ENCODE measurements at places on chromosomes 5 and 9.
A peak's percentile ranks its signal among the peaks of the same experiment; 100 is the strongest.

DNA sequence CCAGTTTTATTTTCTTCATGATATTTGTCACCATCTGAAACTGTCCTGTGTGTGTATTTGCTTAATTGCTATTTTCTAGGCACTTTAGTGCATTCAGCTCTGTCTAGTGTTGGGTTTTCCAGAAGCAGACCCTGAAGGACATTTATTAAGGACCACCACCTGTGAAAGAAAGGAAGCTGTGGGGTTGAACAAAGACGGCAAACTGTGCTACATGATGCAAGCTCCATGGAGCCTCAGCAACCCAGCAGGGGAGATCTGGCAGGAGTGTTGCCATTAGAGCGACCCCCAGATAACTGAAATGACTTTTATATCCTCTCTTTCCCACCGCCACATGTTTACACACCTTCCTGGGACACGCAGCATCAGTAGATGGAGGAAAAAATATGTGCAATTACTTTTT, 125.5 kb downstream of the GABRB2 start:
- no peak for DNase-seq

- peak; percentile 85 for DNase-seq
Observed at GRCh38 chr5:92962752-92963151, 618.3 kb downstream of the NR2F1-AS1 start.

DNA sequence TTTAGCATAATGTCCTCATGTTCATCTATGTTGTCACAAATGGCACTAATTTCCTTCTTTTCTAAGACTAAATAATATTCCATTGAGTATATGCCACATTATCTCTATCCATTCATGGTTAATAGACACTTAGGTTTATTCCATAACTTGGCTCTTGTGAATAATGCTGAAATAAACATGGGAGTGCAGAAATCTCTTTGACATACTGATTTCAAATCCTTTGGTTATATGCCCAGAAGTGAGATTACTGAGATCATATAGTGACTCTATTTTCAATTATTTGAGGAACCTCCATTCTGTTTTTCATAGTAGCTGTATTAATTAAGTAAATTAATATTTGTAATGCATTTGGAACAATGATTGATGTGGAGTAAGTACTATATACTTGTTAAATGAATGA, 13.0 kb downstream of the SMIM3 start:
- DNase-seq, result no peak

GRCh38 chr5:66529704-66530103, 66.5 kb upstream of the MAST4 start:
- peak; percentile 35 for DNase-seq

DNA sequence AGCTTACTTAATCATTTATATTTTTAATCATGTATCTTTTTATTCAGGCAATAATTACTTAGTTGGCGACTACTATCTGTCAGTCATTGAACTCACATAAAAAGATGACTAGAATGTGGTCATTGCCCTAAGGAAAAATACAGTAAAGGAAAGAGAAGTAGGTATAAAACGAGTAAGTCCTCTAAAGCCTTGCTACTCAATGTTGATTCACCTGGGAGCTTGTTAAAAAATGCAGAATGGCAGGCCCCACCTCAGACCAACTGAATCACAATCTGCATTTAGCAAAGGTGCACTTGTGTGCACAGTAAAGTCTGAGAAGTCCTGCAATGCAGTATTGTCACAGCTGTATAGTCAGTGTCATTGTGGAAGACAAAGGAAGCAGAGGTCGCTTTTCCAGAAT, 592.4 kb downstream of the CSNK1G3 start:
- no peak for DNase-seq

DNA sequence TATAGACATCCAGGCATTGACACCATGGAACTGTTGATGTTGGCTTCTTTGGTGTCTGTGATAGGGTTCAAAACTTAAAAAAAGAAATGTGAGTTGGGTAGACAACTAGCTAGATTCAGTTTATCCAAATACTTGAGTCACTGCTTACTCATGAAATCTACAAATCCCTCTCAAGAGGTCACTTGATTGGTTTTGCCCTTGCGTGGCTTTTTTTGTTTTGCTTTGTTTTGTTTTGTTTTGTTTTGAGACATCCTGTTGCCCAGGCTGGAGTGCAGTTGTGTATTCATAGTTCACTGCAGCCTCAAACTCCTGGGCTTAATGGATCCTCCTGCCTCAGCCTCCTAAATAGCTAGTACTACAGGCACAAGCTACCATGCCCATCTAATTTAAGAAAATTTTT, 10.5 kb upstream of the ENTREP1 start:
- DNase-seq, result no peak

GRCh38 chr9:114830546-114830945, 24.7 kb upstream of the TNFSF15 start:
- no peak for DNase-seq

- DNase-seq, result no peak
Observed at GRCh38 chr9:126114409-126114760, 212.2 kb upstream of the MVB12B start.

DNA sequence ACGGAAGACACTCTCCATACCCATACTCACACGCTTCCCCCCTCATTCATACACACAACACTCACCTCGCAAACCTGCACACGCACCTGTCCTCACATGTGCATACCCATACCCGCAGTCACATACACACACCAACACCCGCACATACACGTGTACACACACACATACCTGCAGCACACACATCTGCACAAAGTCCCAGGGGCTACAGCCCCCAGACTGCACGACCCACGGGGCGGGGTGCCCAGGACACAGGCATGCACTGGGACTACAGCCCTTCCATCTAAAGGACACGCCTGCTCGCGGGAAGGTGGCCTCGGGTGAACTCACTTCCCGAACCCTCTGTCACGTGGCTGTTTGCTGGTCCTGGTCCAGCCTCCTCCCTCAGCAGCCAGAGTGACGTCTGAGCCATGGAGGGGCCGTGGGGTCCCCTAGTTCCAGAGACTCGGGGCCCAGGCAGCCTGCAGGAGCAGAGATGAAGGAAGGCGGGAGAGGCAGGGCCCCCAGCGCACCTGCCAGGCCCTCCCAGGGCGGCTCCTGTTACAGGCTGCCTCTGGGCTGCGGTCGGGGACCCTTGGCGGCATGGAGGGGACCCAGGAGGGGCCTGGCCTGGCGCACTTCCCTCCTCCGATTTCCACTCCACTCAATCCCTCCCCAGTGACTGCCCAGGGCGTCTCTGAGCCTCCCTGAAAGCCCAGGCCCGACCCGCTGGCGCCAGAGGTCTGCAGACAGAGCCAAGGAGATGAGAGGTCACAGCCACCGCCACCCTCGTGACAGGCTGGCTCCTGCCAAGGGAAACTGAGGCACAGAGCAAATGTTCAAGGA, 8.1 kb downstream of the SLC12A7 start:
- DNase-seq, result peak; percentile 58

GRCh38 chr9:127966416-127967150, 14.2 kb downstream of the EEIG1 start:
- DNase-seq, result no peak

GRCh38 chr9:134604834-134605233, 36.8 kb upstream of the COL5A1 start:
- no peak for DNase-seq

DNA sequence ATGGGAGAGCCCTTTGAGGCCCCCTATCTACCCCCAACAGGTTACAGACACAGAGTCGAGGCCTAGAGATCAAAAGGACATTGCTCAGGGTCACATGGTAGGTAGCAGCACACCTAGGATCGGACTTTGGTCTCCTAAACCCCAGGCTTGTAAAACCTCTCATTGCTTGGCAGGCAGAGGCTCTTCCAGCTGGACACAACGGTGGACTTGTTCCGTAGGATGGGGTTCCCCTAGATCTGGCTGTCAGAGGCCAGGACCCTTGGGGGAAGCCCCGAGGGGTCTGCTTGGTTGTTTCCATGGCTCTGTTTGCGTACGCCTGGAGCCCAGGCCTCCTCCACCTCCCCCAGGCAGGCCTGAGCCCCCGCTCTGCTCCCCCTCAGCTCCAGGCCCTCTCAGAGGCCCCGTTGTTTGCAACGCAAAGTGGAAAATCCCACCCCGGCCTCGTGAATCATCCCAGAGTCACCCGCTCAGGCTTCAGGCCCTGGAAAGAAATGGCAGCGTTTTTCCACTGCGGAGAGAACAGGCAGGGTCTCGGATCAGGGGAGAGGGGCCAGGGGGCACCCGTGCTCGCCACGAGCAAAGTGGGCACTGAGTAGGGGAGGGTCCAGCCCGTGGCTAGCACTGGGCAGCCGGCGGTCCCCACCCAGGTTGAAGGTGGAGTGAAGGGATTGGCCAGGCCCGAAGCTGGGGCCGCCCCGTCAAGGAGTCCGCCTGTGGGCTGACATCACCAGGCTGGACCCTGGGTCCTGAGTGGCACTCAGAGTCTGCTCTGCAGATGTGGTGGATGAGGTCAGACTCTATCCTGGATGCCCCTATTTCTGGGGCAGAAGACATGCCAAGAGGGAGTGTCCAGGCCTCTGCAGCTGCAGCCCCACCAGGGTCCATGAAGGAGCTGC, 19.8 kb downstream of the COL27A1 start:
- DNase-seq, result no peak

GRCh38 chr9:132901858-132902831, 23.4 kb downstream of the SPACA9 start:
- DNase-seq, result no peak

DNA sequence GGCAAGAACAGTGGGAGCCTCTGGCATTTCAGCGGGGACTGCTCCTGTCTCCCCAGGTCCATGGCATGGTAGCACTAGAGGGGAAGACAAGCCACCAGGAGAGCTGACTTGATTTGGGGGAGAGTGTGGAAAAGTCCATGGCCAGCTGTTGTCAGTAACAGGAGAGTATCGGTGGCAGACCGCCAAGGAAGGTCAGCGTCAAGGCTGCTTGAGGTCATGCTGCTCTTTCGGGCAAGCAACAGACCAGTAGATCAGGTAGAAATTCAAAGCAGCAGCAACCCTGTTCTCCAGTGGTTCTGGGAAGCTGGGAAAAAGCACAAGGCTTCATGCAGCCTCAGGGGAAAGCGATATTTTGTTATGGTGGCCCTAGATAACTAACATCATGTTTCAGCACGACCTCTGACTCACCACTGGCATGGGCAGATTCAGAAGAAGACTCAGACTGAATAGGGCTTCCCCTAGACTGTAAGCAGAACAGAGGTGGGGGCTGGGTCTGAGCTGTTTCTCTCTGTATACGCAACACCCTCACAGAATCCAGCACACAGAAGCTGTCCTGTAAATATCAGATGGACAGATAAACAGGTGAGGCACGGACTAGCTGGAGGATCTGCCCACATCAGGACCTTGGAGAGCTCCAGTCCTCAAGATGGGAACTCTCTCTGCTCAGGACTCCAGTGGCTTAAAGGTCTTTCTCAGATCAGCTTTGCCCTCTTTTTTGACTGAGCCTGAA, 35.2 kb upstream of the PLEKHG4B start:
- no peak for DNase-seq

DNA sequence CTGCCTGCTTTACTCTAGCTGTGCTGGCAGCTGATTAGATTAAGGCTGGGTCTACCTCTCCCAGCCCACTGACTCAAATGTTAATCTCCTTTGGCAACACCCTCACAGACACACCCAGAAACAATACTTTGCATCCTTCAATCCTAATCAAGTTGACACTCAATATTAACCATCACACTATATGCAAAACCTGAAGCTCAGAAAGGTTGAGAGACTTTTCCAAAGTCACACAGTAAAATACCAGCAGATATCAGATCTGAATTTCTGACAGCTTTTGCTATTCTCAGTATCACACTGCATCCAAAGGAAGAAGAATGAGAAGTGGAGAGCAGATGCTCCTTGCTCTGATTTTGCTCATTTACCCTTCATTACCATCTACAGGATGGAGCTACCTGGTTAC, 114.9 kb upstream of the RANBP3L start:
- DNase-seq, result no peak

- no peak for DNase-seq
Observed at GRCh38 chr5:179880848-179881590, 22.4 kb upstream of the MRNIP start.

Data from NCI-H187 (cell line).